ENCODE measurements at places on chromosomes 2 and 18.

DNA sequence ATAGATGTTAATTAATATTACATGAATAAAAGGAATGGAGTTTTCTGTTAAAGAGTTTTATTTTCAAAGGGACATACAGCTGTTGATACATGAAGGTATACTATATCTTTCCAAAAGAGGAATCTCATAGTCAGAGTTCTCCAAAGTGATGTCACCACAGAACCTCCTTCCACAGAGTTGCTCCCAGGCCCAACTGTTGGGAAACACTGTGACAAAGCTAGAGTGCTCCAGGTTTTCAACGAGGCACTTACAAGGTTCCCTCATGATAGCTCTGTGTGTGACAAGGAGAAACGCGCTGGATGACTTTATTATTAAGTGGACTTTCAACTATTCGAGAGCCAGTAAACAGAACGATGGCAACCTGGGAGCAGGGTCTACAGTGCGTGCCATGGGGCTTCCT lies 33.5 kb downstream of the PTPN18 start:
- no peak for DNase-seq

GRCh38 chr2:168529054-168529833 lies 73.2 kb downstream of the CERS6 start:
- no peak for DNase-seq

GRCh38 chr2:235757212-235757611 lies 263.4 kb downstream of the AGAP1 start:
- DNase-seq, result no peak

DNA sequence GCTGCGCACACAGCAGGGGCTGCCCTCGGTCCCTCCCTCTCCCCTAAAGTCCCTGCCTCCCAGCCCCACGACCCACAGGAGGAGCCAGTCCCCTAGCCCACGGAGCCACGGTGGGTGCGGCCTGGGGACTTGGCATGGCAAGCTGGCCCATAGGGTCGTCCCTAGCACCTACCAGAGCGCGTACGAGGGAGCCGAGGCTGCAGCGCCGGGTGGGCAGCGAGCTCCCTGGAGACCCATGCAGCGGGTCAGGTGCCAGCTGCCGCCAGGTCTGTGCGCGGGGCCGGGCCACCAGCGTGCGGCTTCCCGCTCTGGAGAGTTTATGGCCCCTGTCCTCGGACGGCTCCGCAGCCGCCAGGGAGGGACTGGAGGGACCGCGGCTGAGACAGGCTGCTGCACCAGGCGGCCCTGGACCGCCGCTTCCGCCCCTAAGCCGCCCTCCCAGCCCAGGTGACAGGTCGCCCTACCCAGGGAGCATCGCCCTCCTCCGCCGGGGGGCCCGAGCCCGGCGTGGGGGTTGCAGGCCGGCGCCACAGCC lies 273.6 kb downstream of the CCDC74A start:
- DNase-seq, result no peak

GRCh38 chr2:86704459-86704971 lies 15.6 kb upstream of the RMND5A start:
- DNase-seq, result no peak

- DNase-seq, result no peak
These were observed 84.8 kb upstream of the CRIM1 start for GRCh38 chr2:36270758-36271157.

GRCh38 chr18:46587600-46587999 lies 69.4 kb downstream of the LOXHD1 start:
- DNase-seq, result no peak

DNA sequence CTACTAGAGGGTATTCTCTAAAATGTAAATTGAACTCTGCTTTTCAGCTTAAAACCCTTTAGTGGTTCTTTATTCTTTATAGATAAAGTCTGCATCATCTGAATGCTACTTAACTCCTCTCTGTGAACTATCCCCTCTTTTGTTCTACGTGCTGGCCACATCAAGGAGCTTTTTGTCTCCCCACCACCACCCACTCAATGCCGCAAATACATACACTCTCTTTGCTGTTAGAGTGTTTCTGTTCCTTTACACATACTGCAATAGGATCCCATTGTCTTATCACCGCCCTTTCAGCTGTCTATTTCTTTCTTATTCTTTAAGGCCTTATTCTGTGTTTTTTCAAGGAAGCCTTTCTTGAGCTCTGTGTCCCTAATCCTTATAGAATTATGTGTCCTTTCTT lies 83.3 kb downstream of the EML4 start:
- DNase-seq, result no peak

GRCh38 chr2:222993920-222994650 lies 57.9 kb upstream of the KCNE4 start:
- DNase-seq, result no peak

DNA sequence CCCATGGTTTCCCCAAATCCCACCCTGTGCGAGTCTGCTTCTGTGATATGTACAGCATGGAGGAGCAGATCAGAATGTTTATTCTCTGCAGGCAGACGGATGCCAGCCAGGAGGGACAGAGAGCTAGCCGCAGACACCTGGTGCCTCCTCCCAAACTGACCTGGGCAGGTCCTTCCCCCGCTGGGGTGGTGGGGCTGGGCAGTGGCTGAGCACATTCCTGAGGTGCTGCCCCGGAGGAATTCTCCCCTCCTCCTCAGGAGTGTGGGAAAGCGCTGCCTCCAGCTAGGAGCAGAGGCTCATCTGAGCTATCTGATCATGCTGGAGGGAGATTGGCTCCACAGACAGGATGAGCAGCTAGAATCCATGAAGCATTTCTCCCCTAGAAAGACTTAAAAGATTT lies 21.7 kb downstream of the C2orf92 start:
- no peak for DNase-seq

DNA sequence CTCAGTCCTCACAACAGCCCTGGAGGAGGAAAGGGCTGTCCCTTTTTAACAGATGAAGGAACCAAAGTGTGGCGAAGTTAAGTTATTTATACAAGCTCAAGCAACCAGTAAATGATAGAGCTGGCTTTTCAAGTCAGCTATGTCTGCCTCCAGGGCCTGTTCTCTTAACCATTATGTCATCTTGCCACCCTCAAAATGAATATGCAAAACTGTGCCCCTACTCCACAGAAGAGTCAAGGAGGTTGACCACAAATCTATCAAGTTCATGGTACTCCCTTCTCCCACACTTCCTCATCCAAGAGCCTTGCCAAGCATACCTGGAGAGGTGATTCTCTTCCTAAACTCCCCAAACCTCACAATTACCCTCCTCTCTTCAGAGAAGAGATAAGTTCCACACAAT lies 37.3 kb upstream of the CREB1 start:
- DNase-seq, result no peak

- no peak for DNase-seq
These were observed 181.8 kb upstream of the NT5C1B start for GRCh38 chr2:18771212-18771611.

GRCh38 chr18:46445522-46446313 lies 211.3 kb downstream of the LOXHD1 start:
- no peak for DNase-seq

GRCh38 chr2:27493948-27494283 lies 1.1 kb downstream of the FNDC4 start:
- no peak for DNase-seq

- no peak for DNase-seq
These were observed 99.3 kb downstream of the SPTBN1 start for GRCh38 chr2:54555318-54555837.

DNA sequence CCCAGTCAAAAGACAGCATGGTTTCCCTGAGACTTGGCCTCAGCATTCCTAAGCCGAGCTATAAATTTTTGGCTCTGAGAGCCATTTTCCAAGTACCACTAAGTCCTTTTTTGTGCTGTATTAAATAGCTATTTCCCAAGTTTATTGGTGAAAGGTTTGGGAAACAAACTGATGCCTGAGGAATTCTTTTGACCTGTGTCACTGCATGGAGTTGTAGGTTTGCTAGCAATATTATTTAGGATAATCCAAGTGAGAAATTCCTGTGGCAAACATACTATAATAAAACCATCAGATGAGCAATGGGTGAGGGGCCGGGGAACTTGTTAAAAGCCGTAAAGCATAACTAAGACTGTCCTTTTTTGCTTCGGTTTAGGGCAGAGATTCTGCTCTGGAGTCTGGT lies 28.4 kb downstream of the ARHGAP28 start:
- DNase-seq, result no peak

DNA sequence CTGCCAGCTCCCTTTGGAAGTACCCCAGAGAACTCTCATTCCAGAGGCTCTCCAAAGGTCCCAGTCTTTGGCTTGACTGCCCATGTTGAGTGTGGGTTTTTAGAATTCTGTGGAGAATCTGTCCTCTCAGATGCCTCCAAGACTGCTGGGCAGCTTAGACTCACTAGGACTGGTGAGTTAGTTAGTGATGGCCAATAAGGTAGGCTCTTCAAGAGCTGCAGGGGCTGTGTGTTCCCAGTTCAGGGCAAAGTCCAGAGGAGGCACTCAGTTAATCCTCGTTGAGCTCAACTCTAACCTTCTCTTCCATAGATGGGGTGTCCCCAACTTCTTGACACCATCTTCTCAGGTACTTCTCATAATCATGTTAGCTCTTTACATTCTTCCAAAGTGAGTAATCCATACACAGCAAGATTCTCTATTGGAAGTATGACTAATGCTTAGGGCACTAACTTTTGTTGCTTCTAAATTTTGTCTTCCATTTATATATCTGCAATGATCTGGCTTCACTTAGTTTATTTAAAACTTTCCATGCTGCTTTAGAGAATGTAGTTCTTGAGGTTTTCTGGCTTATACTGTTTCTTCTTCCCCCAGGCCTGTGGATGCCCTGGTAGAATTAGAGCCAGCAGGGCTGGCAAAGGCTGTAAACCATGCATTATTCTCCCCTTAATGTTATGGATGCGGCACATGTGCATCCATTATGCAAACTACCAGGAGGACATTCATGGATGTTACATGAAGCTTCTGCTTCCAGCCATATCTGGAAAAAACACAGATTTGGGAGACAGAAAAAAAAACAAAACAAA lies 88.9 kb downstream of the POLE4 start:
- DNase-seq, result no peak

DNA sequence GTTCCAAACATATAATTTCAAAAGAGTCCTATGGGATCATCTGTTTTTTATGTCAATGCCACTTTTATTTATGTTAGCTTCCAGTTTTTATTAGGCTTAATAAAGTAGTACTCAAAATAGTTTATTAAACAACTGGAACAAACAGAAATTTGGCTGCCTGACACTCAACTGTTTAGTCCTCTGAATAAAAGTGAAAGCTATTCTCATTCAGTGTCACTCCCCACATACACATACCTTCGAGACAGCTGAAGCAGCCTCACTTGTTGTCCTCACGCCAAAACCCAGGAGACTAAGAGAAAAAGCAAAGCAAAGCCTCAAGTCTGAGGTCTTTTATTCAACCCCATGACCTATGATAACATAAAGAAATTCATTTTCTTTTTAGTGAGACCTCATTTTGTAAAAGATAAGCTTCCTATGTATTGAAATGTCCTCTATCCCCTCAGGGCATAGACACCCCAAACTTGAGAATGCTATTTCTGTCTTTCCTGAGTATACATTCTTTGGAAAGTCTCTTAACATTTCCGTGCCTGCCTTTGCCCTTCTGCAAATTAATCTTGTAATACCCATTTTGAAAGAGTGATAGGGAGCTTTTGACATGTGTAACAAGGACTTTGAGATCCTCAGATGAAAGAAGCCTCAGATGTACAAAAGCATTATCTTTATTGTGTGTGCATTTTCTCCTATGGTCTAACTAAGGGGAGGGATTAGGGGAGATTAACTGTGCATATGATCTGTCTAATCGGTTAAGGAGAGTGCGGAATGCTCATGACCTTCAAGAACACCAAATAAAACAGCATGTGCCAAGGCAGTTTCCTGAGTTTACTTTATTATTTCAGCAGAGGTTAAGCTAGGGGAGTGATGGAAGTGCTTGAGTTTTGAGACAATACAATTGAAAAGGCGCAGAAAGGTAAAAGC lies 1523.7 kb upstream of the PIK3C3 start:
- DNase-seq, result no peak

DNA sequence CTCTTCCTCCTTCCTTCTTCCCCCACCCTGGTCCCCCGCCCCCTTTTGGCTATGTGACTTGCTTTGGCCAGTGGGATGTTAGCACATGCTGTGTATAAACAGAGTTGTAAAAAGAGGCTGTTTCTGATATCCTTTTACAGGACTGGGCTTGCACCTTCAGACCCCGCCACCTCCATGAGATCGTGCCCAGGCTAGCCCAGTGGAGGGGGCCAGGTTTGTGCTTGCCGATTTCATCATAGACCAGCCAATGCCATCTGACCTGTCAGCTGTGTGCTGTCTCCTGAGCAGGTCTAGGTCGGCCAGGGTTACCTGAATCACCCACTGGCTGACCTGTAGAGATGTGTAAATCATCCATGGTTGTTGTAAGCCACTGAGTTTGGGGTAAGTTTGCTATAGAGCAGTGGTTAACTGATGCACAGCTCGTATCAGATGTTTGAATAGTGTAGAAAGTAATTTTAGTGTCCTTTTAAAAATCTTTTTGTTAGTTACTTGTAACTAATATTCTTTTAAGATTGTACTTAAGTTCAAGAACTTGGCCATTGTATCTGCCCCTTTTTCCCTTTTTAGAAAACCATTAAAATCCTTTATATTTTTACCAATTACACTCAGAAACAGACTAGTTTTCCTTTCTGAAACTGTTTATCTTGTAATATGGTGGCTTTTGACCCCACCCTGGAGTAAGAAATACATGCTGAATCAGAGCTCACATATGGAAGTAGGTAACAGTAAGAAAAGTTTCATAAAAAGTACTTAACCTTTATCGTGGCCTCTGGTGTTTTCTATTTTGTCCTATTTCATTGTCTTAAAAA lies 122.0 kb upstream of the MGAT5 start:
- DNase-seq, result no peak

- DNase-seq, result no peak
These were observed 277.7 kb upstream of the ACVR2A start for GRCh38 chr2:147567136-147567535.

- no peak for DNase-seq
These were observed 790.9 kb downstream of the CPS1 start for GRCh38 chr2:211347328-211347727.

GRCh38 chr18:68172842-68173549 lies 541.9 kb downstream of the TMX3 start:
- DNase-seq, result no peak

- DNase-seq, result no peak
These were observed 20.6 kb upstream of the TMEM163 start for GRCh38 chr2:134739236-134739878.

DNA sequence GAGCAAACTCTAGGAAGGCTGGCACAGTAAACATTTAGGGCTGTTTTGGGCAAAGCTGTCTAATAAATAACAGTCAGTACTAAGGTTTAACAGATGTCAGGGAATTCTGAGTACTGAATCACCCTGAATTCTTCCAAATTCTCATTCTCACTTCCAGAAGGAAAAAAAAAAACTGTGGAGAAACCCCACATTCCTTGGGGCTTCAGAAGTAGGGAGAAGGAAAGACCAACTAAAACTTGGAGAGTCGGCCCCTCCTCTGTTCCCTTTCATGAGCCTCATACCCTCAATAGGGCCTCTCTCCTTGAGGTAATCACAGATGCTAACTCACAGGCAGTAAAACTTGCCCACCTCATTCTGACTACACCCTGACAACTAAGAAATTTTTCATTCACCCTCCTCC lies 62.1 kb downstream of the CCDC148 start:
- DNase-seq, result no peak

- no peak for DNase-seq
These were observed 514.4 kb upstream of the HS6ST1 start for GRCh38 chr2:128832946-128833663.

GRCh38 chr18:13374096-13374467 lies 155.5 kb downstream of the LDLRAD4 start:
- no peak for DNase-seq

- no peak for DNase-seq
These were observed 21.3 kb upstream of the PIK3C3 start for GRCh38 chr18:41933778-41934177.
